Body of pancreas (tissue), 4 donors: ENCODE measurements at places on chromosomes 2 and 18.

GRCh38 chr2:166957686-166958085 lies 69.4 kb downstream of the XIRP2 start:
- DNase-seq = no peak

DNA sequence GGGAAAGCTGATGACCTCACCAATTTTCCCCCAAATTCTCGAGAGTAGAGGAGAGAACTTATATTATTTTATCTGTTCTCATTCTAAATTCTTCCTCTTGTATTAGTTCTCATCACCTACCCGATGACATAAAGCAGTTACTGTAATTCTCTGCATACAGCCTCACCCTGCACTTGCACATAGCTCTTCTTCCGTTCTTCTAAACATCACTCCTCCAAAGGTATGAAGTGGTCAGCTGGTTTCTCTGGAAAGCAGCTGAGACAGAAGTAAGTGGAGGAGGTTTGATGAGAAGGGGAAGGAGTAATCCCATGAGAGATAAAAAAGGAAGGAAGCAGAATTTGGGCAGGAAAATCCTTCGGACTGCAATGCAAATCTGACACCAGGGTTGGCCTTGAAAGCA lies 39.0 kb downstream of the FBXO48 start:
- no peak for DNase-seq

GRCh38 chr2:126317790-126318431 lies 338.0 kb upstream of the GYPC start:
- no peak for DNase-seq

DNA sequence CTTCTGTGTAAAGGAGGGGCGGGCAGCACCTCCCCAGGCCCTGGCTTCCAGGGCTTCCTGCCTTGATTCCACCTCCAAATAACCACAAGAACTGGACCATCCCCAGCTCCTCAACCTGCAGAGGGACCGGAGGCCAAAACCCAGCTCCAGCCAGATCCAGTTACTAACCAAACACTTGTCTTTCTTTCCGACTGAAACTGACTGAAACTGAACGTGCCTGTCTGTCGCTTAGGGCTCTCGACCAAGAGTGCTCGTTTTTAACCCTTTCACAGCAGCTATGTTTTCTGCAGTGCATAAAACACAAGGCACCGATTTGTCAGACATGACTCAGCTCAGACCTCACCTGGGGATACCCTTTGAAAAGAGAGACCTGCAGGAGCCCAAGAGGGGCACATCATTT lies 249.9 kb upstream of the SIX2 start:
- DNase-seq = no peak

GRCh38 chr2:39264733-39265132 lies 21.0 kb upstream of the CDKL4 start:
- no peak for DNase-seq

- DNase-seq = no peak
Measured at GRCh38 chr2:73981081-73982001, 3.4 kb upstream of the TET3 start.

DNA sequence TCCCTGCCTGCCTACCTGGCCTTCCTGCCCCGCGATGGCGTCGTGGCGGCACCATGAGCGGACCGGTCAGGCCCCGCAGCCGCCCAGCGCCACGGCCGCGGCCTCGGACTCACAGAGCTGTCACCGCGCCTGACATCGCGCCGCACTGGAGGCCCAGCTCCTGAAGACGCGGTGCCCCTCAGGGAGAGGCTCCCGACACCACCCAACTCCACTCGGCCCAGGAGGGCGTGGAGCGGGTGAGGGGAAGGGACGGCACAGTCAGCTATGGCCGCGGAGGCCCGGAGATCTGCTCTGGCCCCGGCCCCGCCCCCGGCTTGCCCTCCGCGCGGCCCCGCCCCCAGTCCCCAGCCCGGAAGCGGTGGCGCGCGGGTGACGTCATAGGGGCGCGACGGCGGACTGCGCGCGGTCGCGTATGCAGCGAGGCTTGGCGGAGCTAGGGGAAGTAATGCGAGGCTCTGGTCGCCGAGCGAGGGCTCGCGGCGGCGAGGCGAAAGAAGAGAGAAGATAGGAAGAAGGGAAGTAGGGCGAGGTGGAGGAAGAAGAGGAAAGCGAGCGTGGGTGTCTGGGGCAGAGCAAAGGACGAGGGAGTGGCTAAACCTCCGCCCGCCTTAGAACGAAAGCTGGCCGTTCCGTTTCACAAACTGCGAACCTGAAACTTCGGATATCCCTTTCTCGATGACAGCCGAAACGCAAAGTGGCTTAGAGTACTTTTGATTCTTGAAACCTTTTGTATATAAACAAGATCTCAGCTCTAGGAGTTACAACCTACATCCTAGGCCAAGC lies at the start of gene SLC35F5:
SLC35F5 (minus strand) TSS at position 288 of the 783 bp plus-strand sequence; CDS start at position 55, 233 bp downstream.
- peak; percentile 95 for DNase-seq
